ENCODE measurements at places on chromosomes 3 and 15. TPM values are rescaled to one million over a fixed set of nuclear protein-coding genes. Genes with fewer than 3 reads are reported as not detected.

- H3K27me3 ChIP-seq = no peaks in the 10 kb centered on the region
- H3K4me1 ChIP-seq = peaks cover 35% of the 10 kb centered on the region
- no peak overlapping the region for H3K4me3 ChIP-seq
- H3K27ac ChIP-seq = peak overlapping the region; percentile 10
- no peak for DNase-seq
Measured at GRCh38 chr3:141894524-141895176, 18.2 kb downstream of the ATP1B3 start.

SMAD6 gene
- 0.43 TPM for total RNA-seq

POPDC2 gene
- 0.94 TPM for total RNA-seq

DNA sequence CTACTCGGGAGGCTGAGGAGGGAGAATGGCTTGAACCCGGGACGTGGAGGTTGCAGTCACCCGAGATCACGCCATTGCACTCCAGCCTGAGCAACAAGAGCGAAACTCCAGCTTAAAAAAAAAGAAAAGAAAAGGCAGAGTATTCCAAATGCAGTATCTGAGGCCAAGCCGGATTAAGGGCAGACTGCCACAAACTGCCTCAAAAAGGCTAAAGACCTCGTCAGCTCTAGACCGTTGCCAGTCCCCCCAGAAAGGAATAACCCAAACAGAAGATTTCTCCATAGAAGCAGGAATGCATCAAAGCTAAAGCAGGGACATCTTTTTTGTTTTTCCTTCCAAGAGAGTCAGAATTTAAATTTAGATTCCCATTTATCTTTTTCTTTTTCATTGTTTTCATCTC lies 72.9 kb downstream of the TM4SF4 start:
- DNase-seq = no peak
- no peak overlapping the region for H3K27ac ChIP-seq
- peaks cover 29% of the 10 kb centered on the region for H3K27me3 ChIP-seq
- no peaks in the 10 kb centered on the region for H3K36me3 ChIP-seq
- H3K4me1 ChIP-seq = no peaks in the 10 kb centered on the region

- peaks cover 3% of the 10 kb centered on the region for H3K4me1 ChIP-seq
- H3K27me3 ChIP-seq = no peaks in the 10 kb centered on the region
- no peak overlapping the region for H3K27ac ChIP-seq
Measured at GRCh38 chr3:30273304-30274072, 332.9 kb upstream of the TGFBR2 start.

GRCh38 chr15:49646891-49647290 lies 26.0 kb downstream of the DTWD1 start:
- DNase-seq = no peak
- H3K27ac ChIP-seq = no peak overlapping the region
- peaks cover 11% of the 10 kb centered on the region for H3K36me3 ChIP-seq

GRCh38 chr3:56940321-56940720 lies 120.1 kb upstream of the SPATA12 start:
- H3K27ac ChIP-seq = no peak overlapping the region
- no peaks in the 10 kb centered on the region for H3K27me3 ChIP-seq
- H3K36me3 ChIP-seq = peaks cover 4% of the 10 kb centered on the region
- DNase-seq = no peak

Data from activated T-helper 2 cell treated with anti-CD3 and anti-CD28 coated beads, Interferon-gamma antibody, Interleukin-2, Interleukin-4, amounts not matched to agents 10 μg/mL and 5 μg/mL and 100 μg/mL, durations not matched to agents 14 hours and 24 hours and 36 hours (primary cell).